ENCODE measurements at places on chromosomes 7 and 10. TPM values are rescaled to one million over a fixed set of nuclear protein-coding genes. Genes with fewer than 3 reads are reported as not detected.

Gene CLCN1
- total RNA-seq, result not detected

Gene PNLIP
- total RNA-seq, result not detected

Gene LRRC18
- total RNA-seq, result not detected

Gene MORN4
- 26.0 TPM for total RNA-seq

Gene LRRD1
- total RNA-seq, result 3.8 TPM

Gene GIMAP2
- total RNA-seq, result 1.9 TPM

Gene ADCYAP1R1
- 65.4 TPM for total RNA-seq

Gene GRID2IP
- total RNA-seq, result 1.3 TPM
